ENCODE measurements at places on chromosomes 11 and 22.

DNA sequence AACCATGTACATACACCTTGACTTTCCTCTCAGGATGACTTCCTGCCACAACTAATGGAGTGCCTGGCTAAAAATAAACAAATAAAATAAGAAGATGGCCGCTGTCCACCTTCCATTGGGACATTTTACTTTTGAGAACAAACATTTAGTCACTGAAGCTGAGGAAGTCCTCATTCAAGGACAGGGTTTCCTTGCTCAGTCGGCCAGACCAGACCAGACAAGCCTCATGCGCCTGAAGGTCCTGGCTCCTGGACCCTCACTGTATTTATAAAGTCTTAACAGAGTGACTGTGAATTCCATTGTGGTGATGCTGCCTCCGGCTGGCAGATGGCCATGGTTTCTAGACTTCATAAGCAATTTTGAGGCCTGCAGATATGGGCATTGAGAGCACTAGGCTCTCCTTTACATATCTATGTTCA, 114.5 kb downstream of the MAML2 start:
- DNase-seq: no peak

GRCh38 chr22:26325641-26326040, 103.4 kb upstream of the ASPHD2 start:
- no peak for DNase-seq

GRCh38 chr11:48116437-48117228, 100.0 kb upstream of the OR4B1 start:
- no peak for DNase-seq

DNA sequence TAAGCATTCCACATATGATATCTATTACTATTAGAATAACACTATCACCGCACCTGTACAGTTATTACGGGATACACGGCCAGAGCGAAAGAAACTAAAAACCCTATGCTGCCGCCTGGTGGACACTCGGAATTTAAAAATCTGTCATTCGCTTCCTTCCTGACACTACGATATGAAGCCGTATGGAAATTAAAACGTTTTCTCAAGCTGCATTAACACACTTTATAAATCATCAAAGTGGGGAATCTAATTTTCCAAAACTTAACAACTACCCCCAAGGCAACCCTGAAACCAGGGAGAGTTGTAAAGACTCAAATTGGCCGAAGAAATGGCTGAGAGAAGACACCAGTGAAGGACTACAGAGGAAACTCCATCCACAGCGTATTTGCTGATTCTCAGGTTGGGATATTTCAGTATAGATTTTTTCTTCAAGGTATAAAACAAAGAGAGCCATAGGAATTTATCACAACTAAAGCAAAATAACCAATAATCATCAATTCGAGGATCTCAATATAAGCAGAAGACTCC, 1.4 kb downstream of the CCDC73 start:
- peak; percentile 39 for DNase-seq

- DNase-seq: no peak
Observed at GRCh38 chr22:37526376-37526775, 7.2 kb upstream of the CARD10 start.

DNA sequence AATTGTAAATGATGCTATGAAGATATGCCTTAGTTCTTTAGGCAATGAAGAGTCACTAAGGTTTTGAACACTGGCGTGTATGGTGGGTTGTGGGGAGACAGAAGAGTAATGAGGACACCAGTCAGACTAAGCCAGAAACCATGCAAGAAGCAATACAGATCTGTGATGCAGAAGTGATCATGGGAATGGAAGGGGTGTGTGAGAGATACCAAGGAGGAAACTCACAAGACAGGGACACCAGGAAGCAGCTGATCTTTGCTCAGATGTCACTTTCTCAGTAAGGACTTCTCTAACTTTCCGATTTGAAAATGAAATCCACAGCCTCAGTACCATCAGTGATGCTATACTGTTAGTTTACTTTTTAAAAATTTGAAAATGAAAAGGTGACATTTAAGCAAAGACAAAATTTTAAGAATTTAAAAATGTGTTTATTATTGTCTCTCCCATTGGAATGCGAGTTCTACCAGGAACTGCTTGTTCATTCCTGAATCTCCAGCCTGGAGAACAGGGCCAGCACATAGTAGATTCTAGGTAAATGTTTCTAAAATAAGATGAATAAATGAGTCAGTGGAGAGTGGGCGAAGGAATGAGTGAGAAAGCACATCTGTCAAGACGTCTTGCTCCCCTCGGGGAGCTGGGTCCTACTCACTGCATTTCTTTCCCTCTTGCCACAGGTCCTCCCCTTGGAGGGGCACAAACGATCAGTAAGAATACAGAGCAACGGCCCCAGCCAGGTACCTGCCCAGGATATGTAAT, 60.4 kb downstream of the KCNJ1 start:
- peak; percentile 34 for DNase-seq

DNA sequence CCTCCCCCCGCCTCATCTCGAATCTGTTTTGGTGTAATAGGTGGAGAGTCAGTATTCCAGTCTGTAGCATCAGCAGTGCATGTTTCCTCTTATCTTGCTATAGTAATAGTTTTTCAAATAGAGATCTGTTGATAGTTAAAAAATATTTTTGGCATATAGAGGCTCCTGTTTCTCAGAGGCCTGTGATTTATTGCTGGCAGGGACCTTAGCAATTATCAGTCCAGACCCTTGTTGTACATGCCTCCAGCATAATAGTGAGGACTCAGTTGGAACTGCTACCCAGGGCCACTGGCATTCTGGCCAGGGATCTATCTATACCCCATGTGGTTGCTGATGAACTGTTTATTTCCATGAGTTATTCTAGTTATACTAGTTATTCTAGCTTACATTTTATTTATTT, 52.6 kb downstream of the SPECC1L start:
- DNase-seq: no peak
